ENCODE measurements at places on chromosomes 16 and 17. TPM values are rescaled to one million over a fixed set of nuclear protein-coding genes. Genes with fewer than 3 reads are reported as not detected.

DNA sequence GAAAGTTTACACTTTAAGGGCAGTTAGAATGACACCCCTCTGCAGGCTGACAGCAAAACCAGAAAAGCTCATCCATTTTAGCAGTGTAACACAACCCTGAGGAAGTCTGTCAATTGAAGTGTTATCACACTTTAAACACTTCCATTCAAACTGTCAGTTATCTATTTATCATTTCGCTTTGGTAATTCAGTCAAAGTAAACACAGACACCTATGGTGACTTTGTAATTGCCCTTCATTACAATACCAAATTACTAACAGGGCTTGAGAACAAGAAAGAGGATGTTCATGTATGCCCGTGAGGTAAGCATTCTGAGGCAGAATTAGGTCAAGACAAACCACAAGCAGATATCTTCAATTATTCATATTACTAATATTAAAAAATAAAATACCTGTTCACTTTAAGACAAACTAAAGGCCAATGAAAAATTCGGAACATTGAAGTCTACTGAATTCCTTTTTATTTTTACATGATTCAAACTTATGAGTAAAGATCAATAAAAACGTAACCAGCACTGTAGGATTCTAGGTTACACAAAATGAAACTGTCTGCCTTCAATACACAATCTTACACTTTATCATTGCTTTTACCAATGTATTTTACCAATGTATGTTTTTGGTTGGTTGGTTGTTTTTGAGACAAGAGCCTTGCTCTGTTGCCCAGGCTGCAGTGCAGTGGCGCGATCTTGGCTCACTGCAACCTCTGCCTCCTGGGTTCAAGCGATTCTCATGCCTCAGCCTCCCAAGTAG lies 57.1 kb downstream of the BRIP1 start:
- H3K27ac ChIP-seq = no peak overlapping the region
- no peak for DNase-seq
- no peaks in the 10 kb centered on the region for H3K4me1 ChIP-seq
- no peak overlapping the region for H3K4me3 ChIP-seq
- no peaks in the 10 kb centered on the region for H3K27me3 ChIP-seq

Gene SLC35G6
- total RNA-seq = not detected

GRCh38 chr17:61389670-61390478 lies 9.8 kb upstream of the TBX2 start:
- no peak overlapping the region for H3K27ac ChIP-seq
- H3K4me1 ChIP-seq = peaks cover 5% of the 10 kb centered on the region
- peaks cover 11% of the 10 kb centered on the region for H3K36me3 ChIP-seq
- no peak overlapping the region for H3K4me3 ChIP-seq
- DNase-seq = peak; percentile 86

Gene TCAP
- 2.7 TPM for total RNA-seq

Gene PMFBP1
- total RNA-seq = 17.2 TPM

DNA sequence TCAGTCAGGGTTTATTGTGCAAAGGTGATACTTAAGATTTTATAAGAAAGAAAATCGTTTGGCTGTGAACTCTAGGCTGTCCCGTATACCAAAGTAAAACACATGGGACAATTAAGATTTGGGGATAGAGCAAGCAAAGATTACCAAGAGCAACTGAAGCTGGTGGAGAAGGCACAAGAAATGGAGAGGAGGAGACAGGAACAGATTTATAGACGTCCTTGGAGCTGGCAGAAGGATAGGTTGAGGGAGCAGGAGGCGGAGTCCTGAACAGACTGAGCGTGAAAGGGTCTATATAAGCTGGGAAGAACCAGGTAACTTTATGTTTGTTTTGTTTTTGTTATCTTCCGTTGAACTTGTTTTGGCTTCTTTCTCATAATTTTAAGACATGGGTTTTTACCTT lies 3.8 kb downstream of the TNRC6C start:
- no peak overlapping the region for H3K27ac ChIP-seq
- H3K36me3 ChIP-seq = no peaks in the 10 kb centered on the region
- H3K4me1 ChIP-seq = peaks cover 62% of the 10 kb centered on the region
- H3K27me3 ChIP-seq = no peaks in the 10 kb centered on the region

- H3K27me3 ChIP-seq = no peaks in the 10 kb centered on the region
- peak overlapping the region; percentile 11 for H3K27ac ChIP-seq
- H3K4me3 ChIP-seq = no peak overlapping the region
- H3K4me1 ChIP-seq = peaks cover 57% of the 10 kb centered on the region
- DNase-seq = no peak
- H3K36me3 ChIP-seq = peaks cover 38% of the 10 kb centered on the region
These were observed 2.6 kb downstream of the PARD6A start for GRCh38 chr16:67663151-67663876.

DNA sequence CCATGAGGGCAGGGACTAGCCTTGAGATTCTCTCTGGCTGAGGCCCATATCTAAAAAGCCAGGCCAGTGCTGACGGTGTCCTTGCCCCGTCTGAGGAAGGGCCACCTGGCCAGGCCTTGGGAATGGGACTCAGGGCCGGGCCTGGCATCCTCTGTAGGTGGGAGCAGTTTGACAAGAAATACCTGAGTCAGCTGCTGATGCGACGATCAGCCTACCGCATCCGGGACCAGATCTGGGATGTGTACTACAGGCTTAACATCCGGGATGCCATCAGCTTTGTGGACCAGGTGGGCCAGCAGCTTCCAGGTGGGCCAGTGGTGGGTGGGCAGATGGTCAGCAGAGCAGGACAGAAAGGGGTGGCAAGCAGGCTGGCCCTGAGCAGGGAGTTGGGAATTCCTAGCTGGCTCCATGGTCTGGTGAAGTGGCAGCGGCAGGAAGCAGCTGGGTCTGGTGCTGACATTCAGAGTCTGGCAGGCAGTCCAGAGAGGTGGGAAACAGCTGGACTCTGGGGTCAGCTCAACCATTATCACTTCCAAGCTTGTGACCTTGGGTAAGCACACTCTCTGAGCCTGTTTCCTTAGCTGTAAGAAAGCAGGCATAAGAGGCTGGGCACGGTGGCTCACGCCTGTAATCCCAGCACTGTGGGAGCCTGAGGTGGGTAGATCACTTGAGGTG lies 9.5 kb downstream of the SLC9A5 start:
- peak; percentile 86 for DNase-seq
- H3K27me3 ChIP-seq = no peaks in the 10 kb centered on the region
- H3K27ac ChIP-seq = peak overlapping the region; percentile 68
- H3K4me3 ChIP-seq = no peak overlapping the region
- no peaks in the 10 kb centered on the region for H3K36me3 ChIP-seq

DNA sequence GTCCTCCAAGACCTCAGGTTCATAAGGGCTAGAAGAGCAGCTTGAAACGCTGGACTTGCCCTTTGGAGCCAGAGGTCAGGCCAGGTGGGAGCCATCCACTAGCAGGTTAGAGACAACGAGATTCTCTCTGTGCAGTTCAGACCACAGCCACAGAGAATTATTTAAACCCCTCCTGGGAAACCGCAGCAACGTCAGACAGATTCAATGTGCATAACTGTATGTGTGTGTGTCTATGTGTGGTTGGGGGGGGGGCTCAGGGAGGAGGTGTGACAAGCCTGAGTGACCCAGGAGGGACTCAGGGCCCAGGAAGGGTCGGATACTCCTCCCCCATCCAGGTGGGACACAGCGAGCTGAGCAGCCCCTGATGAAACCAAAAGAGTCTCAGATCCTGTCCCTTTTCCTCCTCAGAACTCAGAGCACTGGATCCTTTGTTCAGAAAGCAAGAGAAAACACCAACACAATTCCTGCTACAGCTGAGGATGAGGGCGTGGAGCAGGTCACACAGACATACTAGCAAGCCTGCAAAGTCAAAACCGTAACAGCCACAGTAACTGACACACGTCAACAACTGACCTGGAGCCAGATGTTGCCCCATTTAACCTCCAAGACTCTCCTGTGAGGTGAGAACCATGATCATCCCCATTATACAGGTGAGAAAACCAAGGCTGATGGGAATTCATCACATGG lies 66.8 kb downstream of the XYLT1 start:
- H3K27me3 ChIP-seq = no peaks in the 10 kb centered on the region
- no peaks in the 10 kb centered on the region for H3K36me3 ChIP-seq
- H3K4me3 ChIP-seq = no peak overlapping the region
- H3K4me1 ChIP-seq = no peaks in the 10 kb centered on the region

GRCh38 chr17:62823111-62823893 lies 15.2 kb upstream of the MARCHF10 start:
- H3K4me1 ChIP-seq = peaks cover 49% of the 10 kb centered on the region
- H3K27me3 ChIP-seq = no peaks in the 10 kb centered on the region
- H3K4me3 ChIP-seq = no peak overlapping the region
- H3K36me3 ChIP-seq = no peaks in the 10 kb centered on the region

DNA sequence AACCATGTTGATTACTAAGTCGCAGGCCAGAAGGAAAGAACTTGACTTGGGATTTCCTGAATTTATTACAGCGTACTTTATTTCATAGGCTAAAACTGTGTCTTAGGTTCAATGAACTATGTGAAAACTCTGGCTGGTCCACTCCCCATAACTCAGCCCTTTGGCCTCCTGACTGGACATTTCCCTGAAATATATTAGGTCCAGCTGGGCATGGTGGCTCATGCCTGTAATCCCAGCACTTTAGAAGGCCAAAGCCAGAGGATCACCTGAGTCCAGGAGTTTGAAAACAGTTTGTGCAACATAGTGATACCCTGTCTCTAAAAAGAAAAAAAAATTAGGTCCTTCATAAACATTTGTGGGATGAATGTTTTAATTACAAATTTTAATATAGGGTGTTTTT lies 97.0 kb downstream of the CYLD start:
- peaks cover 33% of the 10 kb centered on the region for H3K27me3 ChIP-seq
- peaks cover 13% of the 10 kb centered on the region for H3K4me1 ChIP-seq
- no peak overlapping the region for H3K27ac ChIP-seq
- no peaks in the 10 kb centered on the region for H3K36me3 ChIP-seq
- H3K4me3 ChIP-seq = no peak overlapping the region

DNA sequence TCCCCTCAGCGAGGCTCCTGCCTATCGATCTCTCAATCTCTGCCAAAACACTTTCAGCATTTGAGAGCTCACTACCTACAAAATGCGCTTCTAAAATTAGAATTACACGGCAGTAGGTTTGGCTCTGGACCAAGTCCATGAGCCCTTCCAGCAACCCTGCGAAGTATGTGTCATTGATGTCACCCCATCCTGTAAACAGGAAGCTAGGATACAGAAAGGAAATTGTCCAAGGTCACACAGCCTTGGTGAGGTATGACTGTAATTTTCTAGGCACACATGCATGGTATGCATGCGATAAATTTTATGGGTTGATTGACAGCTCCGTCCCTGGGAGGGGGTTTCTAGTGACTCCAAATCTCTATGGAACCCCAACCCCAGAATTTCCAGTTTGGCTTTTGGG lies 330.3 kb upstream of the CDH5 start:
- no peak for DNase-seq
- H3K4me3 ChIP-seq = no peak overlapping the region

- no peaks in the 10 kb centered on the region for H3K4me1 ChIP-seq
- H3K27ac ChIP-seq = no peak overlapping the region
- DNase-seq = no peak
- no peaks in the 10 kb centered on the region for H3K36me3 ChIP-seq
- peaks cover 13% of the 10 kb centered on the region for H3K27me3 ChIP-seq
These were observed 21.6 kb upstream of the SCNN1B start for GRCh38 chr16:23280483-23280967.

DNA sequence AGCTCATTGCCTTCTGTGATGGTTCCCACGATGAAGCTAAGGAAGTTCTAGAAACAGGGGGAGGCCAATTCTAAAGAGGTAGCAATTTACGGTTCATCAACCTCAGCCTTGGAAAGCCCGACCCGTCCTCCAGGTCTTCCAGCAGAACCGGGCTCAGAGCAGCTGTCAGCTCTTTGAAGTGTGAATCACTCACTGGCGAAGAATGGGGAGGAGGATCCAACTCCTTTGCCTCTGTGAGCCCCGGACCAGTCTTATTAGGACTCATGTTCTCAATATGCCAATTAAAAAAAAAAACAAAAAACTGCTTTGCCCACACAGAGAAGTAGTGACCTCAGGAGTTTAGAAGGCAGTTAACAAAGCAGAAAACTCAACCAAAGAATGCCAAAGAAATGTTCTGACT lies 31.4 kb downstream of the STX8 start:
- H3K27me3 ChIP-seq = no peaks in the 10 kb centered on the region
- no peak for DNase-seq
- peaks cover 6% of the 10 kb centered on the region for H3K36me3 ChIP-seq
- H3K4me3 ChIP-seq = no peak overlapping the region
- no peaks in the 10 kb centered on the region for H3K4me1 ChIP-seq

Gene SLFN12
- total RNA-seq = 15.7 TPM

GRCh38 chr16:85935974-85936760 lies 37.2 kb downstream of the IRF8 start:
- peak overlapping the region; percentile 33 for H3K4me3 ChIP-seq
- peak overlapping the region; percentile 83 for H3K27ac ChIP-seq
- no peaks in the 10 kb centered on the region for H3K27me3 ChIP-seq
- H3K4me1 ChIP-seq = peaks cover 50% of the 10 kb centered on the region
- H3K36me3 ChIP-seq = no peaks in the 10 kb centered on the region
- peak; percentile 90 for DNase-seq

Gene PCGF2
- 57.6 TPM for total RNA-seq

Gene MAF
- total RNA-seq = 62.4 TPM

Gene AOC3
- 28.3 TPM for total RNA-seq

Gene NACA2
- total RNA-seq = not detected

Gene TMEM235
- total RNA-seq = not detected

DNA sequence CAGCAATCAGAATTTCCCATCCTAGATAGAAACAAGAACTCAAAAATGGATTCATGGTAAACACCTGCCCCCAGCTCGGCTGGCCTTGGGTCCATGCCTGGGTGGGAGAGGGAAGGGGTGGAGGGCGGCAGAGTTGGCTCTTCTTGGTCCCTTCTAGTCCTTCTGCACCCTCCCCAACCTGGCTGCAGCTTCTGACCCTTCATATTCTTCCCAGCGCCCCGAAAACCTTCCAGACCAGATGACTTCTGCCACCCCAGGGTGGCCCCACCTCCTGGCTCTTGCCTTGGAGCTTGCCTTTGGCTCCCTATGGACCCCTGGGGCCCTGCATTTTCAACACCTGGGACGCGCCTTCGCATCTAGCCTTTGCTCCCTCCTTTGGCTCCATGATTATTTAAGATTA lies 5.4 kb upstream of the GJD3 start:
- no peak overlapping the region for H3K4me3 ChIP-seq
- H3K27me3 ChIP-seq = no peaks in the 10 kb centered on the region
- no peaks in the 10 kb centered on the region for H3K36me3 ChIP-seq
- no peak for DNase-seq
- no peak overlapping the region for H3K27ac ChIP-seq
- no peaks in the 10 kb centered on the region for H3K4me1 ChIP-seq

Gene RGS11
- 1.7 TPM for total RNA-seq

DNA sequence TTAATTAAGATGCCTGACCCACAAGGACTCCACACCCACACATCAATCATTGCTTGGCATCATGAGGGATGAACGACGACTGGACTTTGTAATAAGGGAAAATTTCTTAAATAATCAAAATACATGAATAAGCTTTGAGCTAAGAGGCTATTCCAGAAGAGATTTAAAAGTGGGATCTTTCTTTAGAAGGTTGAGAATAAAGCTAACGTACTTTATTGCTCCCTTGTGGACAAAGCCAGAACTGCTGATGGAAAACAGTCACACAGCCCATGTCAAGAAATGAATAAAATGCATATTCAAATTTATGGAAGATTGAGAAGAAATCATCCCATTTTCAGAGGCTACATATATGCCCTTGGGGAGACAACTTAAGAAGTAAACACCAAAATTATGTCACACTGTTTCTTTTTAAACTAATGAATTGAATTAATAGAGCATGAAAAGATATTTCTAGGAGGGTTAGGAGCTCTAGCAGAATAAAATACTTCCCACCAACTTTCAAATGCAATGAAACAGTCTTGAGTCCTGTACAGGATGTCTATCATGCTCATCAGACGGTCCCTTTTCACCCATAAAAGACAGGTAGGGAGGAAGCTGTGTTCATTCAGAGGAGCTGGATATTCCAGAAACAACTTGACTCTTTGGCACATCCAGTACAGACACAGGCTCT lies 60.2 kb upstream of the PHOSPHO1 start:
- no peak overlapping the region for H3K4me3 ChIP-seq
- no peaks in the 10 kb centered on the region for H3K27me3 ChIP-seq
- H3K27ac ChIP-seq = no peak overlapping the region
- no peaks in the 10 kb centered on the region for H3K36me3 ChIP-seq
